Germinal center (tissue), 1 donor: ENCODE measurements at places on chromosomes 16 and 17.
A peak's percentile ranks its signal among the peaks of the same experiment; 100 is the strongest.

DNA sequence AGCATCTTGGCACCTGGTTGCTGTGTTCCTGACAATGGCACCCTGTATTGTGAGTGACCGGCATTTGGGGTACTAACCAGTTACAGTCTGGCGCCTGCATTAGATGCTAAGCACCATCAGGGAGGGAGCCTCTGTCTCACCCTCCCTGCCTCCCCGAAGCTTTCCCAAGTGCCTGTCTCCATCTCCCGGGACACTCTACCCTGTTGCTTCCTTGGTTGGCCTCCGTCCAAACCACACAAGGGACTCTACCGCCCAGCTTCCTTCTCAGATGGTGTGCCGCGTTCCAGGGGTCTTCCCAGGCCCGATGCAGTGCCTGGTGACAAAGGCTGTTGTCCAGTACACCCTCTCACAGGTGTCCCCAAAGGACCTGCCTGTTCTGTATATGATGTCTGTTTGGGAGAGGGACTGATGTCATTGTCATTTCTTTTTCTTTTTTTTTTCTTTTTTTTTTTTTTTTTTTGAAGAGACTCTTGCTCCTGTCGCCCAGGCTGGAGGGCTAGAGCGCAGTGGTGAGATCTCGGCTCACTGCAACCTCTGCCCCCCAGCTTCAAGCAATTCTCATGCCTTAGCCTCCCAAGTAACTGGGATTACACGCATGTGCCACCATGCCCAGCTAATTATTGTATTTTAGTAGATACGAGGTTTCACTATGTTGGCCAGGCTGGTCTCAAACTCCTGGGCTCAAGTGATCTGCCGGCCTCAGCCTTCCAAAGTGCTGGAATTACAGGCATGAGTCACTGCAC, 6.7 kb downstream of the SNN start:
- DNase-seq = no peak

DNA sequence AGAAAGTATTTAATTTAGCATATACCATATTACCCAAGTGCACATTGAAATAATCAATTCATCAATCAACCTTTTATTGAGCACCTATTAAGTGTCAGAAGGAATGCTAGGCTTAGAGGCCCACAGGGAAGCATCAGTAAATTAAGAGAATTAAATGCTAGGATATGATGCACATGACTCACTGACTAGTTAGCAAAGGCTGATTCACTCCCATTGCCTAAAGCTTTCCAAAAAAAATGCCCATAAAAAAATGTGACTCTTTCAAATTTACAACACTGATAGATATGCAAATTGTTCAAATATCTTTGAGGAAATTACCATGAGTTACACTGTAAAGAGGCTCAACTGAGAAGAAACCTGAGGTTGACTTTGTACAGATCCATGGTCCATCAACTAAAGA, 883.3 kb downstream of the CDH11 start:
- DNase-seq = no peak

DNA sequence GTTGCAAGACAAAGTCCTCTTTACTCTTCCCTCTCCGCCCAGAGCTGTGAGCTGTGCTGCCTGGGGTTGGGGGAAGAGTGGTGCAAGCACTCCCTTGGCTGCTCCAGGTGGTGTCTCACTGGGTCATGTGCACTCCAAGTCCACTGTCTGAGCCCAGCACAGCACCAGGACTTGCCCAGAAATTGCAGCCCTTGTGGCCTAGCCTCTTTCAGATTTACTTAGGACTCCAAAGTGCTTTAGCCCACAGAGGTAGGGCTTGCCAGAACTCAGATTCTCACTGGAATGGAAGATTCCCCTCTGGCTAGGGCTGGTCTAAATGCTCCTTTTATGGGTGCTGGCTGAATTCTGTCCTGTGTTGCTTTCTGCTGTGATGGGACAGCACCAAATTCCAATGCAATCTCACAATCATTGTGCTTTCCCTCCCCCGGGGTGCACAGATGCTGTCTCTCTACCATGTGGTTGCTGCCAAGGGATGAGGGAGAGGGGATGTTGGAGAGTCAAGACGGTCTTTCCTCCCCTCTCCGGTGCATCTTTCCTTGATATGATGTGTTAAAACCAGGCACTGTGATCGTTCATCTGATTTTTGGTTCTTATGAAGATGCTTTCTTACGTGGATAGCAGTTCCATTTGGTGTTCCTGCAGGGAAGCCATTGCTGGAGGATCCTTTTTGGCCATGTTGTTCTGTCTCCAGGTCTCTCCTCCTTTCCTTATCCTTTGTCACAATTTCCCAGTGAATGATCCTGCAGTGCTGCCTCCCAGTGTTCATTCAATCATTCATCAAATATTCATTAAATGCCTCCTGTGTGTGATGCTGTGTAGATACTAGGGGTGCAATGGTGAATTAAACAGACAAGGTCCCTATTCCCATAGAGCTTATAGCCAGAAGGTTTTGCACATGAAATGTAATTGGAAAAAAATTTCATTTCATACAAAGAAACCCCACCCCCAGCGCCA, 216.3 kb downstream of the SPECC1 start:
- no peak for DNase-seq

DNA sequence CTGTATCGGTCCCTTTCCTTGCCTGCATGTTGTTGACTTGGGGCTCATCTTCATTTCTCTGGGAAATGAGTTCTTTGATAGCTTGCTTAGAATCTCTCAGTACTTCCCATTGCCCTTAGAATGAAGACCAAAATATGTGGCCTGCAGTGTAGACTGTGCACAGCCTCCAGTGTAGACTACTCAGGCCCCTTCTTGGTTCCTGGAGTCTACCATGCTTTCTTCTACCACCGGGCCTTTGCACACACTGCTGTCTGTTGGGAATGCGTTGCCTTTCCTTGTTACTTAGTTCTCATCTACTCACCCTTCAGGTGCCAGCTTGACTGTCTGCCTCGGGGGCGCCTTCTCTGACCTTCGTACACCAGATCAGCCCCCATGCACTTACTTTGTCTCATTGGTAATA, 82.0 kb downstream of the ABCC1 start:
- no peak for DNase-seq

DNA sequence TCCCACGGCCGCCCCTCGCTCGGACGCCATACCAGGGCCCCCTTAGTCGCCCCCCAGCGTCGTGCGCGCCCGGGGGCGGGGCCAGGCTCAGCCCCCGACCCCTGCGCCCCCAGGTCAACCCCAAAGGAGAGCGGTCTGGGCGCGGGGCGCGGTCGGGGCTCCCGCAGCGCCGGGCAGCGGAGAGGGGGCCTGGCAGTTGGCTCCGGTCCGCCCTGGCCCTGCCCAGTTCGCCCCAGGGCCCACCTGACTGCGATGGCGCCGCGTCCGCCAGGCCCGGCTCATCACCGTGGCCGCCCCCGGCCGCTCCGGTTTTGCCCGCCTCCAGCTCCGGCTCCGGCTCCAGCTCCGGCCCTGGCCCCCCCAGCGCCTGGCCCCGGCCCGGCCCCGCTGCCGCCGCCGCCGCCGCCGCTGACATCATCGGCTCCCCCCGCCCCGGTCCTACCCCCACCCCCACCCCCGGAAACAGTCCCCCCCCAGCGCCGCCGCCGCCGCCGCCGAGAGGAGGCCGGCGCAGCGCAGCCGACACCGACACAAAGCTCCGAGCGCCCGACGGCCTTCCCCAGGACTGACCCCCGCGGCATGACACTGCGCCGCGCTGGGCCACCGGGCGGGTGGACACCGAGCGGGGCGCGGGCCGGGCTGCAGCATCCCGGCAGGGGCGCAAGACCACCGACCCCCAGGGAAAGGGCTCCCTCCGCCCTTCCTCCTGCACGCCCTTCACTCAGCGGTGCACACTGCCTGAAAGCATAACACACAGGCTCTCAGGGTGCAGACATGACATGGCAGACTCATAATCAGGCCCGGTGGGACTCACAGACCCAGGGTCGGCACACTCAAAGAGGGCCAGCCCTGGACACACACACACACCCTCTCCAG, at the start of gene ZBTB4:
Gene ZBTB4, minus strand, starts transcription at position 419 of the 876 bp plus-strand sequence. CDS start 12,830 bp downstream, outside the sequence.
- peak; percentile 74 for DNase-seq

GRCh38 chr17:1153795-1154546, 25.8 kb downstream of the ABR start:
- DNase-seq = no peak

GRCh38 chr16:15037745-15038144, 18.1 kb downstream of the NTAN1 start:
- no peak for DNase-seq

DNA sequence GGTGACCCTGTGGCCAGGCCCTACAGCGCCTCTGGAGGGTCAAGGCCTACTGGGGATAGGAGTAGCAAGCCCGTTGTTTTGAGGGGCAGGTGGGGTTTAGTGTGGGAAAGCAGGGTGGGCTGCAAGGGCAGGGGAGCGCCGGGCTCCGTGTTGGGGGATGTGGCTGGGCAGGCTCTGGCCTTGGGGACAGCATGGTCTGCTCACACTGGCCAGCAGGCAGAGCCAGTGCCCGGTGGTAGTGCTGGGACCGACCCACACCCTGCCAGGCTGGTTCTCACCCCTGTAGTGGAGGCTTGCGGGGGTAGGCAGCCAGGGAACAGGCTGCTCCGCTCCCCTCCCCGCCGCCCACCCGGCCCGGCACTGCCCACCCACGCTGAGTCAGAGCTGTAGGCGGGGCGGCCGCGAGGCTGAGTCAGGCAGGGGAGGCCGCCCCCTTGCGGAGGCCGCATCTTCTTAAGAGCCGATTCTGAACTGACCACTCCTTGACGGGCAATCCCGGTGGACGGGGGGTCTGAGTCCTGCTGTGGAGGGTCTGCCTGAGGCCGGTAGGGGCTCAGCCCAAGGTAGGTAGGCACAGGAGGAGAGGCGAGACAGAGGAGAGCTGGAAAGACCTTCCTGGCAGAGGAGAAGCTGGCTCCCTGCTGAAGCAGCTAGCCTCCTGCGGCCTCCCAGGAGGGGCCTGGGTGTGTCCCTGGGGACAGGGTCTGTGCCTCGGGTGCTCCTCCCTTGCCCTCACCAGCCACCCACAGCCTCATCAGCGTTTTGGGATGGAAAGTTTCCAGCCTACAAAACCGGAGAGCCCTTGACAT, 62.4 kb downstream of the BAIAP2 start:
- DNase-seq = peak; percentile 26

DNA sequence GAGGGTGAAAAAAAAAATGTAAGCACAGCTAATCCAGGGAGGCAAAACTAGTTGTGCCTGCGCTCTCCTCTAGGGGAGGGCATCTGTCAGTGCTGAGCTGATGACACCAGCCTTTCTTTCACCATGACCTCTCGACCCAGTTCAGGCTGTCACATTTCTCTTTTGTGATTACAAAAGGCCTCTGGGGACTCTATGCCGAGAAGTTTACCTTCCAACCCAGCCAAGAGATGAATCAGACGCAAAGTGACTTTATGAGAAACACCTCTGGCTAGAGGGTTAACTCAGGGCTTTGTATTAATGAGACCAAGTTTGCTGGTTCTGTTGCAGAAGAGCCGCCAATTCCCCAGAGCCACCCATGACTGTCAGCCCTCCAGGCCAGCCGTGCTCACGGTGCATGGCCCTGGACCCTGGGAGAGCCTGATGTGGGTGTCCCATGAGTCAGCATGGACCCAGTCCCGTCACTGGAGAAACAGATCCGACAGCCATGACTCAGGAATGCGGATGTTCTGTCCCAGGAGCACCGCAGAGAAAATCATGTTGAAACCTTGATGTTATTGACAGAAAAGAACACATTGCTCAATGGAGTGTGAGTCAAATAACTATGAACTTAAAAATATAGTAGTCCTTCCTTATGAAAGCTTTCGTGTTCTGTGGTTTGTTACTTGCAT, 437.2 kb downstream of the HS3ST3B1 start:
- DNase-seq = peak; percentile 45

GRCh38 chr17:80307994-80308691, 47.5 kb downstream of the RNF213 start:
- DNase-seq = no peak

GRCh38 chr17:20200016-20200795, 191.0 kb downstream of the SPECC1 start:
- no peak for DNase-seq

GRCh38 chr16:2008631-2009163, 924 bp downstream of the ZNF598 start:
- no peak for DNase-seq

- no peak for DNase-seq
These were observed 86.9 kb upstream of the CIBAR2 start for GRCh38 chr16:85199069-85199725.

DNA sequence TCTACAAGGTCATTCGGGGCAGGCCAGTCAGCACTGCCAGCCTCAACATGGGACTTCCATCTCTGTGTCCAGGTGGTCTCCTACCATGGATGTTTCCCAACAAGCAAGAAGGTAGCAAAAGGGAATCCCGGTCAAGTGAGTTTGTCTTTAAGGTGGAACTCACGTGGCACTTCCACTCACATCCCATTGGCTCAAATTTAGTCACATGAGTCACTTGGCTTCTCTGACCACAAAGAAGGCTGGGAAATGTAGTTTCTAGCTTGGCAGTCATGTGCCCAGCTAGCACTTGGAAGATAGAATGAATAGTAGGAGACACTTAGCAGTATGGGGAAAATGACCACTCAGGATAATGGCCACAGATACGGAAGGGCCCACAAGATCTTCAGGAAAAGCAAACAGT, 106.6 kb downstream of the AIPL1 start:
- no peak for DNase-seq

GRCh38 chr17:67244431-67245072, 444 bp downstream of the HELZ start:
- DNase-seq = no peak

DNA sequence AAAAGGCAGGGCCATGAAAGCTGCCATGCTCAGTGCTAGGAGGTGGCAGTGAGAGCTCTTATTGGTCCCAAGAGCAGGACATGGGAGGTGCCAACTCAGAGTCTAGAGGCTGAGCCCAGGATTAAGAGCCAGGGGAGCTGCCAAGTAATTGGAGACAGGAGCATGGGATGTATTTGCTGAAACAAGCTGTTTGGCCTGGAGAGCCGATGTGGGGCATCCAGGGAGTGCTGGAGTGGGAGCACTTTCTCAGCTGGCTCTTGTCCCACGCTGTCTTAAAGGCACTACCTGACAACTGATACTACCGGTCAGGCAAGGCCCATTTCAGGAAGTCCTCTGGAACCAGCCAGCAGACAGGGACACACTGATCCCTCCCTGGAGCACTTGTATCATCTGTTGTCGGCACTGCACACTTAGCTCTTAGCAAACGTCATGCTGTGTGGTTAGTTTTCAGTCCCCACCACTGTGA, 19.3 kb downstream of the ANKFN1 start:
- DNase-seq = no peak

DNA sequence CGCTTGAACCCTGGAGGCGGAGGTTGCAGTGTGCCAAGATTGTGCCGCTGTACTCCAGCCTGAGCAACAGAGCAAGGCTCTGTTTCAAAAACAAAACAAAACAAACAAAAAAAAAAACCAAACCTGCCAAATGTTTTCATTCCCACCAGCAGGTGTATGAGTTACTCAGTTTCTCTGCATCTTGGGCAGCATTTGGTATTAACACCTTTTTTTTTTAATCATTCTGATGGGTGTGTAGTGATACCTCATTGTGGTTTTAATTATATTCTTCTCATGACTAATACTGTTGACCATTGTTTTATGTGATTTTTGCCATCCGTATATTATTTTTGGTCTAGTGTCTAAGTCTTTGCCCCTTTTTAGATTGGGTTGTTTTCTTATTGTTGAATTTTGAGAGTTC, 15.3 kb downstream of the NFATC3 start:
- DNase-seq = no peak
